ENCODE measurements at places on chromosomes 1 and 21. TPM values are rescaled to one million over a fixed set of nuclear protein-coding genes. Genes with fewer than 3 reads are reported as not detected.

- DNase-seq: no peak
Measured at GRCh38 chr1:201419746-201420607, 1.6 kb downstream of the TNNI1 start.

- no peak for DNase-seq
Measured at GRCh38 chr1:58588396-58588795, 11.3 kb upstream of the TACSTD2 start.

Gene TTC22
- 24.1 TPM for total RNA-seq

- no peak for DNase-seq
Measured at GRCh38 chr1:159091607-159092031, 15.1 kb upstream of the AIM2 start.

Gene TNNT2
- total RNA-seq: 4.8 TPM

- DNase-seq: peak; percentile 62
Measured at GRCh38 chr1:211738691-211739301, 63.4 kb upstream of the NEK2 start.

DNA sequence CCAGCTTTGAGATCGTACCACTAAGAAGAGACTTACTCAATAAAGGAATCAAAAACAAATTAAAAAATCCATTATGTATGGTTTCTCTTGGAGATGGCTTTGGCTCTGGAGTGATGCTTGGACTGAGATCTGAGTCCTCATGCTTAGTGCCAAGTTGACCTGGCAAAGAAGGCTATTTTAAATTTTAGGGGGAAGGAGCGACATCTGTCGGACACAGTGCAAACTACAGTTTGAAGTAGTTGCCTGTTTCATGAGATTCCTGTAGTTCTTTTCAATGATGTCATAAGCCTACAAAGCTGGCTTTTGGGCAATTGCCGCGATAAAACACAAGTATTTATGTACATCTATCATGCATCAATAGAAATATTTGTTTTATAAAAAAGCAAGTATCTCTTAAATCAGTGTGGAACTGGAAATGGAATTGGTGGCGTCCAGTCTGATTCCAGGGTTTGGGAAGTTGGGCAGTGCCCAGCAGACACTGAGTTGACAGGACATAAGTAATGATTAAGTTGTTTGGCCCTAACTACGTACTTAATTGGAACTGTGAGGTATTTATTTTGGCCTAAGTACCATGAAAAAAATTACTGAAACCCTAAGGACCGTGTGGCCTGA lies 50.0 kb downstream of the TBCE start:
- DNase-seq: peak; percentile 67

DNA sequence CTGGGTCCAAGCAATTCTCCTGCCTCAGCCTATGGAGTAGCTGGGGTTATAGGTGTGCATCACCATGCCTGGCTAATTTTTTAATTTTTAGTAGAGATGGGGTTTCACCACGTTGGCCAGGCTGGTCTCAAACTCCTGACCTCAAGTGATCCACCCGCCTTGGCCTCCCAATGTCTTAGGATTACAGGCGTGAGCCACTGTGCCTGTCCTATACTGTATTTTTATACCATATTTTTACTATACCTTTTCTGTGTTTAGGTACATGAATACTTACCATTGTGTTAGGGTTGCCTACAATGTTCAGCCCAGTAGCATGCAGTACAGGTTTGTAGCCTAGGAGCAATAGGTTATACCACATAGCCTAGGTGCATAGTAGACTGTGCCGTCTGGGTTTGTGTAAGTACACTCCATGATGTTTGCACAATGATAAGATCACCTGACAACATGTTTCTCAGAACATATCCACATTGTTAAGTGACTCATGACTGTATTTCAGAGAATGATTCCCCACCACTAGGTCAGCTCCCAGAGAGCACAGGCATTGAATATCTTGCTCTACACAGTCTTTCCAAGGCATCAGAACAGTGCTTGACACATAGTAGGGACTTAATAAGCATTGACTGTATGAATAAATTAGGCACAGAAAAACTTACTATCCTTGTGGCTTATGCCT lies 6.0 kb upstream of the CITED4 start:
- DNase-seq: no peak

Gene ZNF669
- 7.0 TPM for total RNA-seq

Gene RGS2
- total RNA-seq: 1.4 TPM

- peak; percentile 64 for DNase-seq
Measured at GRCh38 chr1:1136547-1137230, 20.8 kb upstream of the C1orf159 start.

- peak; percentile 87 for DNase-seq
Measured at GRCh38 chr1:234611225-234611846, 1.4 kb upstream of the IRF2BP2 start.

DNA sequence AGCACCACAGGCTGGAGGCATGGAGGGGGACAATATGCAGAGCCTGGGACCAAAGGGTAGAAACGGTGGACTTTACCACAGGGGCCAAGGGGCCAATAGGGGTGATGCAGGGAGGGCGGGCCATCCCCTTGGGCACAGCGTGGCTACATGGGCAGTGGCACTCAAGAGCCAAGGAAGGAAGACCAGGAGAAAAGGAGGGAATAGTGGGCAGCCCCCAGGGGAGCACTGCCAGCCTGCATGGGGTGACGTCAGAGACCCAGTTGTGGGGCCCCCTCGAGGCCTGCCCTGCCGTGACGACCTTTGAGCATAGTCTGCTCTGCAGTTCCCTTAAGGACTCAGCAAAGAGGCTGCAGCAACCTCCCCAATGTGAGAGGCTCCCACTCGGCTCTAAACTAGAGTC lies 95.5 kb upstream of the TMPRSS2 start:
- DNase-seq: no peak

Gene FCN3
- not detected for total RNA-seq

Gene TRIM33
- 38.7 TPM for total RNA-seq

DNA sequence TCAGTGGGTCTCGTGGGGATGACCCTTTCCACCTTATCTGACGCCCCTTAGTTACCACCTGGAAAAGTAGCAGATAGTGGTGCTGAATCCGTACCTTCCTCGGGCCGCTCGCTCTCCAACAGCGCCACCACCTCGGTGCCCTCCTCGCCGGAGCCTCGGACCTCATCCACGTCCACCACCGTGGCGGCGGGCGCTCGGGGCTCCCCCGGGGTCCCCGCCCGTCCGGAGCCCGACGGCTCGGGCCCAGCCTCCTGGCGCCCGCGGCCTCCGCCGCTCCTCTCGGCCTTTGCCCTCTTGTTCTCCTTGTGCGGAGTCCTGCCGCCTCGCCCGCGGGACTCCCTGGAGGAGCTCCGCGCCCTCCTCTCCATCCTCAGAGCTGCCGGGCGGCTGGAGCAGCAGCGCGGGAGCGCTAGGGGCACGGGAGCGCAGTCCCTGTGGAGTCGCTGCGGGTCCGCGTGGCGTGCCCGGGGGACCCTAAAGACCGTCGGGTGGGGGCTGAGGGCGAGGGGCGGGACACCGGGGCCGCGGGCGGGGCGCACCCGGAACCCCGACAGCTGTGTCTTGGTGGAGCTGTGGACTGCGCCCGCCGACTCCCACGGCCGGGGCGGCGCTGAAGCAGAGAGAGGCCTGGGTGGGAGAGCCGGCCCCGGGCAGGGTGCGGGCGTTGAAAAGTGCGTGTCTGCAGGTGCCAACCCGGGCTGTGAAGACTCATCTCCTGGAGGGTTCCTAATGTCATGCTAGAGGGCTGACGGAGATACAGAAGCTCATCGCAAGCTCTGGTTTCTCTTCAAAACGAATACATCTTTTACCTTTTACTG lies at the start of gene NPHS2:
TSS of gene NPHS2 (minus strand) at position 452 of the 818 bp plus-strand sequence. CDS start at position 368, 84 bp downstream.
- DNase-seq: no peak

GRCh38 chr1:237309595-237310118 lies 267.7 kb downstream of the RYR2 start:
- DNase-seq: no peak

Gene LAD1
- 61.6 TPM for total RNA-seq

DNA sequence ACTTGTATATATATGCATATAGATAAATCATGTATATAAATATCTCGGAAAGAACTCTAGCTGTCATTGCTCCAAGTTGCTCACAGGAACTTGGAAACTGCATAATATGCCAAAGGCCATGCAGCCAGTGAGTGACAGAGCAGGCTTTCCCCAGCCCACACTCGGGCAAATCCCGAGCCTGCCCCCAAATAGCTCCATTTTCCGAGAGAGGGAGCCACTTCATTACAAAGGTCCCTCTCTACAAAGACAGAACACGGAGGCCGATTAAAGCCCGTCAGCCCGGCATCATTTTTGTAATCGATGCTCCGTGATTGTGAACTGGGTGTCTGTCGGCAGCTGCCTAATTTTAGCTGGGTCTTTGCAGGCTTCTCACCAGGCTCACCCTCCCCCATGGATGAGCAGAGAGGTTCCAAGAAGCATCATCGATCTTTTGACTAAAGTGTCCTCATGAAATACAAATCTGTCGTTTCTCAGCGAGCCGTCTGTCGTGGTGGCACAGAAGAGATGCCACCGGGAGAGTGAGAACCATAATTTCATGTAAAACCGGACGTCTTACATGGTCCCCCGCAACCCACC lies 663.9 kb downstream of the PTPRU start:
- DNase-seq: no peak

- no peak for DNase-seq
Measured at GRCh38 chr1:160781914-160782689, 13.9 kb upstream of the LY9 start.

- no peak for DNase-seq
Measured at GRCh38 chr1:12275370-12275769, 45.5 kb downstream of the VPS13D start.

DNA sequence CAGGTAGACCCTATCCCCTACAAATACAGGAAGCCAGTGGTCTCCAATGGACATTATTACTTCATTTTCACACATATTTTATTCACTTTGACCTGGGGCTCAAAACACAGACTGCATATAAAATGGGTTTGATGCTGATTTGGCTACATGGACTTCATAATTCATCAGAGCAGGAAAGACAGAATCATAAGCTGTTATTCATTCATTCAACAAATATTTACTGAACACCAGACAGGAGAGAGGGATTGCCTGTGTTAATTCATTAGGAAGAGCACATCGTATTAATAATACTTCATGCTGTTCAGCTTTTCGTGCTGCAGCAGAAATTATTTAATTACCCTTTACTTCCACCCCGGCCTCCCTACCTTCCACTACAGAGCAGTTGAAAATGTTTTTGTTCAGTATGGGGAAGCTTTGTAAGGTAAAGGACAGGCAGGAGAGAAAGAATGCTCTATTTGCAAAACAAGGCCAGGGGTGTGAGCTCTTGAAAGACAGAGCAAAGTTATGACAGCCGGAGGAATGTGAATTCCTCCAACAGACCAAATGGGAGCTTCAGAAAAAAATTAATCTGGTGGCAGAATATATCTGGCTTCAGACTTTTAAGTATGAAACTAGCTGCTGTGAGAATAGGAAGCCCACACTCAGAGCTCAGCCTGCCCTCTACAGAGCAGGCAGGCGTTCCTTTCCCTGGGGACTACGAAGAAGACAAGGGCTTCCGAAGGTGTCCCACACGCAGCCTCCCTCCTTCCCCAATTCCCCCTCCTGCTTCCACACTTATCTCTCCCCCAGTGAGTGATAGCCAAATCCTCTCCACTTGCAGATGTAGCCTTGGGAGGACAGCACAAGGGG lies 58.0 kb downstream of the MDM4 start:
- no peak for DNase-seq

DNA sequence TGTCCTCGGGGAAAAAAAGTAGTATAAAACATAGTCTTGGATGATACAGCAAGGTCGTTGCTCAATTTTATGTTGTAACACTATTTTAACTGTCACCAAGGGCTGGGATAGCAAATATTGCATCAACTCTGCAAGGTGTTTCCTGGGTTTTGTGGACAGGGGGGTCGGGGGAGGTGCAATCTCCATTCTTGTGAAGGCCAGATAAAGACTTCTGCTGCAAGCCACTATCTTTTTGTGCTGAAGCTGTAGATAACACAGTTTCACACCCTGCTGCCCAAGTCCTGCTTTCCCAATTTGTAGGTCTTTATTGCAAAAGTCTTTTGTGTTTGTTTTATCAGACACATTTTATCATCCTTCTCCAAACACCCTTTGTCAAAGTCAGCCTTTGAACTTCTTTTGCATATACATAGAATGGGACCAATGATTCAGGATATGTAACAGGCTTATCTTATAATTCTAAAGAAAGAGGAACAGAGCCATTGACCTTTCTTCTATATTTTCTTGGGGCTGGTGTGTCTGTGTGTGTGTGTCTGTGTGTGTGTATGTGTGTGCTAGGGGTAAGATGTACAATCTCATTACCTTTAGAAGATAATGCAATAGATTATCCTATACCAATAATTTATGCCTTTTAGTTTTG lies 140.6 kb downstream of the RUNX1 start:
- DNase-seq: peak; percentile 82

DNA sequence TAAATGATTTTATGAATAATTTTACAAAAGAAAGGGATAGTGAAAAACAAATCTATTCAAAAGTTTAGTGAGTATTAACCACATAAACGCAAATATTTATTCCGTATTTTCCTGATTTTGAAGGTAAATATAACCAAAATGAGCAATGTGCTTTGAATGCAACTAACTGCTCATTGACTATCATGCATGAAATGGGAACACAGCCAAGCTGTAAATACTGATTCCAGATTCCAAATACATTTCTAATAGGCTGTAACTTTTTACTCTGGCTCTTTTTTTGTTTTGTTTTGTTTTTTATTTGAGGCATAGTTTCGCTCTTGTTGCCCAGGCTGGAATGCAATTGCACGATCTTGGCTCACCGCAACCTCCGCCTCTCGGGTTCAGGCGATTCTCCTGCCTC lies 41.8 kb downstream of the SELENOF start:
- no peak for DNase-seq

DNA sequence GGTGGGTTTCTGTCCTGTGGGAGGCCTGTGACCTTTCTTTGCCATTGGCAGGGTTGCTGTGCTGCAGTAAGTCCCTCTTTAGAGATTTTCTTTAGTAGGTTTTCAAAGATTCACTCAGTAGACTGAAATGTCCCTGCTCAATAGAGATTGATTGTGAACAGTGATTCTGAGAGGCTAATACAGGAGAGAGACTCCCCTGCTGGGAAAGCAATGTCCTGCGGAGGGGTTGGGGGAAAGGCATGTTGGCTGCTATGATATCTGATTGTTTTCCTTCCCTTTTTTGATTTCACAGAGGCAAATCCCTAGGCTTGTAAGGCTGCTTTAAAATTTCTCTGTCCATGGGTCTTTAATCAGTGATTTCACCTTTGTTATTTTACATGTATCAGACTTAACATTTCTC lies 589.9 kb downstream of the ADGRL2 start:
- no peak for DNase-seq

- DNase-seq: no peak
Measured at GRCh38 chr1:236845830-236846229, 50.7 kb downstream of the MTR start.

DNA sequence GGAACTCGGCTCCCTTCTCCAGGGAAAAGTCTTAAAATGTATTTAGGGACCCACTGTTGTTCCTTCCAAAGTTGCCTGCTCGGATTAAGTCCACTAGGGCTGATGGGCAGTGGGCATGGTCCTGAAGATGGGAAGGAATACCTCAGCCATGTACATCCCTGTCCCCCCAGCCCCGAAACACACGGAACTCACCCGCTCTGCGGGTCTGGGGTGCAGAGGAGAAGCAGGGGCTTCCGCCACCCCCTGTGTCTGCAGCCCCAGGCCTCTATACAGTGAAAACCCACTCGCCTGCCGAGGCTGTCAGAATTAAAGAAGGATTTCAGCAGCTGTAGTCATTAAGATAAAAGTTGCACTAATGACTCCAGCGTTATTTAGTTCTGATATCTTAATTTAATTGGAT lies 212.6 kb upstream of the VAMP3 start:
- no peak for DNase-seq

Gene CD244
- total RNA-seq: not detected

GRCh38 chr1:147791876-147792275 lies 31.5 kb upstream of the GJA5 start:
- no peak for DNase-seq

Gene SMPDL3B
- 29.2 TPM for total RNA-seq
